Activated gamma-delta T cell treated with Interleukin-2 at 50 U/mL for 16 hours (primary cell): ENCODE measurements at places on chromosomes 16 and 17.

DNA sequence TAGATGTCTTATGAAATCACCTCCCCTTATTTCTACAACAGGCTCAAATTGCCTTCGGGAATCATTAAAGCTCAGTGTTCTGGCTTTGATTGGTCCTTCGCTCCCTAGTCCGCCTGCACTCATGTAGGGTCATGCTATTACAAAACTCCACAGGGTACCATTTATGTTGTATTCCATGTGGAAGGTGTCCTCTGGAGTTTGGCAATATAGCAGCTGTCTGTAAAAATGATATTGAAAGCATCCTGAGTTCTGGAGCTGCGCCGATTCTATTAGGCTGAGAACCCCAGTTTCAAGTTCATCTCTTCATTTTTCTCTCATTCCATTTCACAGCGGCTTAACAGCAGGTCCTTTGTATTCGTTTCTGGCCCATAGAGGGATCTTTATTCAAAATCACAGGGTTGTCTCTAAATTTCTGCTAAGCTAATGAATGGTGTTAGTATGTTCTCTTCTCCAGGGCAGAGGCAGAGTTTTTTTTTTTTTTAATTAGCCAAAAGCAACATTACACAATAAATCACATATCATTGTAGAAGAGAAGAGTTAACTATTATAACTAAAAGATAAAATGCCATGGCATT is 71.9 kb upstream of the TEKT1 start:
- no peak for DNase-seq

GRCh38 chr16:24037335-24037734 is 201.6 kb downstream of the PRKCB start:
- no peak for DNase-seq

DNA sequence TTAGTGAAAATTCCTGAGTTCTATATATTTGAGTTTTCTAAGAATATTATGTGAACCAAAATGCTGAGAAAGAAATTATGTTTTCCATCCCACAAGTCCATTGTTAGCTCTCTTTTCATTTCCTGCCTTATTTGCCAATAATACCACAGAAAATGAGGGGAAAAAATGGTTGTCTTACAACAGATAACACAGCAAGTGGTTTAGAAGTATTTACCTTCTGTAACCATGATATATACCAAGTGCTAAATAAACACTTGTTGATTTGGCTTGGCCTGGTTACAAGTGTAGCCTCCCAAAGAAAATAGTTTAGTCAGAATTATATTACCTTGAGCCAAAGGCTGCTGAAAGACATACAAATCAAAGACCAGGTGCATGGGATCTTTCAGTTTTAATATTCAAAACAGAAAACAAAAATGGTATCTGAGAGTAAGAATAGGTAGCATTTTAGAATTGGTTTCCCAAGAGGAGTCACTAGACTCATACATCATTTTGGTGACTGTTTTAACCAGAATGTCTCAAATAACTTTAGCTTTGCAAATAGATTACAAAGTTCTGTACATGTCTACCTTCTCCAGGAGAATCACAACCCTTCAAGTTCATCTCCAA is 439.8 kb upstream of the DYNLRB2 start:
- DNase-seq, result no peak

DNA sequence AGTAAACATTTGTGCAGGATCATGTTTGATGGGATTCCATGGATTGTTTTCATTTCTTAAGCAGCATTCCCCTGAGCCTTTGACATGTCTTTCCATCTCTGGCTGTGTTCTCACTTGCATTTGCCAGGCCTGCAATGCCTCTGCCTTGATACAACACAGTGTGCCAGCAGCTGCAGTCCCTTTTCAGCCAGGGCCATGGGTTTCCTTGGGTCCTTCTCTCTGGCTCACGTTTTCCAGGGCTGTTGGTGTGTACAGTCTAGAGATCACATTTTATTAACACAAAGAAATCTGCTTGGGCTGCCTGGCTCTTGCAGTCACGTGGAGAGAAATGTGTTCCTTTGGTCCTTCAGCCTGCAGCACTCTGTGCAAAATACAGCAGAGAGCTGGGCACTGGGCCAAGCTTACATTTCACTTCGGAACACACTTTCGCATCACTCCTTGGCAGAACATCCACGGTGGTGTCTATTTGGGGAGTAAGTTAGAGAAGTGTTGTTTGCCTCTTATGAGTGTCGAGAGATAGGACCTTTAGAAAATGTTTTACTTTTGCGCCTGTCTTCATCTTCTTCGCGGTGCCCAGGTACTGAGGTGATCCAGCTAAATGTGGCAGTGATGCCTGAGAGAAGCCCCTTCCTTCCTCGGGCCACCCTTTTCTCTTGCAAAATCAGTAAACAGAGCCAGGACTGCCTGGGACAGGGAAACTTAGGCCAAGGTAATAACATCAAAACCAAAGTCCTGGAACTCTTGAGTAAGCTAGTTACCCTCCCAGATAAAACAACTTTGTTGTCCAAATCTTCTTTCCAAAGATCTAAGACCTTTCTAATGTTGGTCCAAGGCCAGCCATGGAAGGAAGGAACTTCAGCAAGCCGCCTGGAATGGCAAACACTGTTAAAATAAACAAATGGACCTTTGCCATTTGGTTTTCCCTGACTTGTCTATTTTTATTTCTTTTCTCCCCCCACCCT is 20.9 kb downstream of the HLF start:
- DNase-seq, result no peak

DNA sequence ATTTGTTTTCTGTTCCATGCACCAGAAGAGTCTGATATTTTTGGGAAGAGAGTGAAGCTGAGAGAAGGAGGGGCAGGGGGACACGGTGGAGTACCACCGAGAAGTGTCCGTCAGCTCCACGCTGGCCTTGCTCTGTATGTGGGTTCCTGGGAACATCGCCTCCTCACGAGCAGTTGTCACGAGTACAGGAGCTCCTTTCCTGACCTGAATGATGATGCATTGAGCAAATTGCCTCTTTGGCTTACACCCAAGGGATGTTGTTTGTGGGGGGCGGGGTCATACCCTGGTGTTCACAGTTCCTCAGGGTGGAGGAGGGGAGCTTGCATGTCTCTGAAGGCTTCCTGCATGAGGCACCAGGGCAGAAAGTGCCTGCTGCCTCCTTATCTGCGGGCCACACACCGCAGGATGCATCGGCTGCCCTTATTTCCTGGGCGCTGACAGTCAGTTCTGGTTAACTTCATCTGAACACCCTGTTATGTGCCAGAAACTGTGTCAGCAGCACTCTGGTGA is 36.2 kb downstream of the RGS9 start:
- peak; percentile 72 for DNase-seq

- DNase-seq, result peak; percentile 40
Observed at GRCh38 chr17:42980766-42981397, 517 bp downstream of the RUNDC1 start.

- no peak for DNase-seq
Observed at GRCh38 chr17:77437017-77437416, 296.2 kb downstream of the SEC14L1 start.

- no peak for DNase-seq
Observed at GRCh38 chr16:81612351-81613163, 166.5 kb upstream of the PLCG2 start.

- no peak for DNase-seq
Observed at GRCh38 chr17:71024969-71025368, 855.6 kb downstream of the KCNJ2 start.

- DNase-seq, result no peak
Observed at GRCh38 chr16:13875614-13876284, 44.2 kb upstream of the ERCC4 start.

DNA sequence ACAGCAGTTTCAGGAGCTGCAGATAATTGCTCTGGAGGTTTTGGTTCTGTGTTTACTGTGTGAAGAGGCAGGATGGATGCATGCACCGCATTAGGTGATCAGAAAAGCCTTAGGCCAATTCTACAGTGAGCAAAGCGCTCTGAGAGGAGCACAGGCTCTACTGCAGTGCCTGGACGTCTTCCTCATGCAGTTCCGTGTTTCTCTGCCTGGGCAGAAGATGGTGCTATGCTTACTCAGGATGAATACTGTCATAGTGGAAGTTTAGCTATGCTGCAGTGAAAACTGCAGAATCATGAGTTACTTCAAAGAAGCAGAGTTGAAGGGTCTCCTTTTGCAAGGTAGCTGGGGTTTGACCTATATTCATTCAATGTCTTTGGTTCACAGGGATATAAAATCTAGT is 1012.4 kb downstream of the KCNJ18 start:
- no peak for DNase-seq

DNA sequence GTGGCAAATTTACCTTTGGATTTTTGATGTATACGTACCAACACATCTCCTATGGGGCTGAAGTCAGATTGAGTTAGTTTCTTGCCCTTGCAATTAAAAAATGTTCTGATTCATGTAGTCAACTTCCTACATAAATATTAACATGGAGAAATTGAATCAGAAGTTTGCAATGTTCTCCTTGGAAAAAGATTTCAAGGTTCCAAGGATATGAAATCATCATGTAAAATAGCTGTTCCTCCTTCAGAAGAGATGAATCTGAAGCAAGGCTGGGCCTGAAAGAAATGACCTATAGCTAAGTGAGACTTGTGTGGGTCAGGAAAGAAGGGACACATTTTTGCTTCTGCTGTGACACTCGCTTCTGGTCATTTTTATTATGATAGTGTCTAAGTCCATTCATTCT is 131.7 kb downstream of the RGS9 start:
- no peak for DNase-seq

DNA sequence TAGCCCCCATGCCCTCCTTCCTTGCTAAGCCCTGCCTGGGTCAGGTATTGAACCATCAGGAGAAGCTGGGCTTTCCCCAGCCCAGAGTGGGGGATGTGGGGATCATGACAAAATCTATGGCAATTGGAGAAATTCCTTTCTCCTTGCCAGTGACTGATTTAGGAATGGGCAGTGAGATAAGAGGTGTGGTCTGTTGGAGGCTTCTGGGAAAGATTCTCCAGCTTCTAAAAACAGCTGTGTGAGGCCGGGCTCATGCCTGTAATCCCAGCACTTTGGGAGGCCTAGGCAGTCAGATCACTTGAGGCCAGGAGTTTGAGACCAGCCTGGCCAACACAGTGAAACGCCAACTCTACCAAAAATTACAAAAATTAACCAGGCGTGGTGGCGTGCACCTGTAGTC is 69.1 kb downstream of the SRCIN1 start:
- DNase-seq, result no peak

DNA sequence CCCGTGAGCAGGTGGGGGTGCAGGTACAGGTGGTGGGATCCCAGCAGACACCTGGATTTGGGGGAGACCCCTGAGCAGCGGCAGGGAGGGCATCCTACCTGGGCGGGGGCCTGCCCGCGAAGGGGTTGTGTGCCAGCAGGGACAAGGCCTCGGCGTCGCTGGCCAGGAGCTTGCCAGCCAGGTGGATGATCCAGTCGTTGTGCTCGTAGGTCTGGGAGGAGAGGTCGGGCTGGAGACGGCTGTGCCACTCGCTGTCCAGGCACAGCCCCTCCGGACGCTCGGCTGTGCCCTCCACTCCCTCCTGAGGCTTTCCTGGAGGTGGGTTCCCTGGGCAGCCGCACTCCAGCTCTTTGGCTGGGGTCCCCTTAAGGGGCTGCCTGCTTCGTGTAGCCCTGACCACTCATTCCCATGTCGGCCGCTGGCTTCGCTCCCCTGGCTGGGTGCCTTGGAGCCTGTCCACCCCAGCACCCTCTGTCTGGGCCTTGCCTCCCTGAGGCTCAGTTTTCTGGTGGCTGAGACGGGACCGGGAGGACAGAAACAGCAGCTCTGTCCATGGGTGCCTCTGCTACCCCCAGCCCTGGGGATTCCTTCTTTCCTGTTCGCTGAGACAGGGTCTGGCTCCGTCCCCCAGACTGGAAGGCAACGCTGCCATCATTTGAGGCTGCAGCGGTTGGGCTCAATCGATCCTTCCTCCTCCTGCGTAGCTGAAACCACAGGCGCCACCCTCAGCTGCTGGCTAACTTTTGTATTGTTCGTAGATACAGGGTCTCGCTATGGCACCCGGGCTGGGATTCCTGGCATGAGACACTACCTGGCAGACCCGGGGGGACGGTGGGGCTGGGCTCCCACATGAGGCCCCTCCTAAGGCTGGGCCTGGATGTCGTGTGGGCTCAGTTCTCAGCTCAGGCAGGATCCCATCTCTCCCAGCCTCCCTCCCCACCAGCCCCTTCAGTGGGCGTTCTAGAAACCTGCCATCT is 68.6 kb upstream of the GNG13 start:
- DNase-seq, result no peak

DNA sequence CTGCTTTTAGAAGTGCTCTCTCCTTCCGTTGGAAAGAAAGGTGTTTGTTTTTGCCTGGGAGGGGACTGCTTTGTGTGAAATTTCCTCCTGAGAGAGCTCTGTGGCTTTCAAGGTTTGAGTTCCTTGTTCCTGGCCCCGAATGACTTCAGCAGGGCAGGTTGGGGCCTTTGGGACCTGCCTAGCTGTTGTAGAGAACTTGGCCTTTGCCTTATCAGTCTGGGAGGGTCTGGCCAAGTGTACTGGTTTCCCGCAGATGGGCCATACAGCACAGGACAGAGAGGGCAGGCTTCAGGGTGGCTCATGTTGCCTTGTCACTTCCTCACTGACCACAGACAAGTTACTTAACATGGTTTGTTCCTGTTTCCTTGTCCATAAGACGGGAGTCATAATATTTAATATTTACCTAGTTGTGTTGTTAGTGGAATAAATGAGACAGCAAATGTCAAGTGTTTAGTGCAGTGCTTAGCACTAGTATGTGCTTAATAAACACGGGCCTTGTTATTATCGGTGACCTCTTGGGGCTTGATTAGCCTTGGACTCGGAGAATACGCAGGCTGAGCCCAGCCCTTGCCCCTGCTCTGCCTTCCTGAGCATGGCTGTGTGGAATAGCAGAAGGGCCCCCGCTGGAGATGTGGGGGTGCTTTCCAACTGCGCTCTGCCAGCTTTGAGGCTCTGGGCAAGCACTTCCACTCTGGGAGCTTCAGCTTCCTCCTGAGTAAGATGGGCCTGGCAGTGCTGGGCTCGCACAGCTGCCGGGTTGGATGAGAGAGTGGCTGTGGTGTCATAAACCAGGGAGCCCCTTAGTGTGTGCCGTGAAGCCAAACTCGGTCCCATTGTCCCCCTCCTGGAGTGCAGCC is 6.6 kb downstream of the PRSS8 start:
- no peak for DNase-seq

DNA sequence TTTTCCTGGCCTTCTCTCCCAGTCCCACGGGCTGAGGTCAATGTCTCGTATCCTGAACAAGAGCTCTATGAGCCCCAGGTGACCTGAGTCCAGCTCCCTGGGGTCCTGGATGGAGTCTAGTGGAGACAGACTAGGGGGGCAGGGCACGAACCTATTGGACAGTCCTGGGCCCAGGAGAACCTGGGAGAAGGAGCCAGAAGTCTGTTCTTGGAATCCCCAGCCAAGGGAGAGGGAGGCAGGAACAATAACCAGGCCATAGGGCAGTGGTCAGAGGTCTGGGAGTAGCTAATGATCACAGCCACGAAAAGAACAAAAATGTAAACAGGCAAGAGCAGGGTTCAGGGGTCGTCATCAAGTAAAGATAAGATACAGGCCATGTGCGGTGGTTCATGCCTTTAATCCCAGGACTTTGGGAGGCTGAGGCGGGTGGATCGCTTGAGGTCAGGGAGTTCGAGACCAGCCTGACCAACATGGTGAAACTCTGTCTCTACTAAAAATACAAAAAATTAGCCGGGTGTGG is 60.8 kb downstream of the COPRS start:
- DNase-seq, result no peak

GRCh38 chr17:30218799-30219198 is 16.7 kb downstream of the SLC6A4 start:
- DNase-seq, result no peak

GRCh38 chr17:3914312-3914670 is 2.0 kb downstream of the P2RX1 start:
- no peak for DNase-seq

- no peak for DNase-seq
Observed at GRCh38 chr16:72814226-72814625, 233.7 kb downstream of the ZFHX3 start.

- no peak for DNase-seq
Observed at GRCh38 chr16:1963806-1964505, 670 bp downstream of the RPS2 start.
